ENCODE measurements at places on chromosomes 6 and 20. TPM values are rescaled to one million over a fixed set of nuclear protein-coding genes. Genes with fewer than 3 reads are reported as not detected.

GRCh38 chr6:46704562-46704961 lies 16.9 kb downstream of the TDRD6 start:
- H3K27me3 ChIP-seq: no peaks in the 10 kb centered on the region
- no peaks in the 10 kb centered on the region for H3K4me1 ChIP-seq
- H3K27ac ChIP-seq: no peak overlapping the region
- no peaks in the 10 kb centered on the region for H3K36me3 ChIP-seq

DNA sequence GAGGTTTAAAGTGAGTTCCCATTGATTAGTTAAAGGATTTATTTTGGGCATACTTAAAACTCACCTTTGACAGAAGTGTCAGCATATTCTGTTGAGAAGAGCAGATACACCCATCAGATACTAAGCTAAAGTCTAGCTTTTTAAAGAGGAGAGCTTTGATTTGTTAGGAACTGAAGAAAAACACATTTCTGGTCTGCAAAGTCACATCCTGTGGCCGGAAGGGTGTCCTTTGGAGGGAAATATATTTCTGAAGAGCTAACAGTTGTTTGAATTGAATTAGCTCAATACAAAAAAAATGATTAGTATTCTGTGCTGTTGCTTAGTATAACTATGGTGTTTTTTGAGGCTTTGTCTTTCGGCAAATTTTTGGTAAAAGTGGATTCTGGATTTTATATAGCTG lies 302.7 kb downstream of the RFPL4B start:
- no peak overlapping the region for H3K27ac ChIP-seq
- H3K36me3 ChIP-seq: no peaks in the 10 kb centered on the region
- H3K4me3 ChIP-seq: no peak overlapping the region
- no peaks in the 10 kb centered on the region for H3K4me1 ChIP-seq
- H3K27me3 ChIP-seq: no peaks in the 10 kb centered on the region

Gene ARMC12
- total RNA-seq: 0.54 TPM

DNA sequence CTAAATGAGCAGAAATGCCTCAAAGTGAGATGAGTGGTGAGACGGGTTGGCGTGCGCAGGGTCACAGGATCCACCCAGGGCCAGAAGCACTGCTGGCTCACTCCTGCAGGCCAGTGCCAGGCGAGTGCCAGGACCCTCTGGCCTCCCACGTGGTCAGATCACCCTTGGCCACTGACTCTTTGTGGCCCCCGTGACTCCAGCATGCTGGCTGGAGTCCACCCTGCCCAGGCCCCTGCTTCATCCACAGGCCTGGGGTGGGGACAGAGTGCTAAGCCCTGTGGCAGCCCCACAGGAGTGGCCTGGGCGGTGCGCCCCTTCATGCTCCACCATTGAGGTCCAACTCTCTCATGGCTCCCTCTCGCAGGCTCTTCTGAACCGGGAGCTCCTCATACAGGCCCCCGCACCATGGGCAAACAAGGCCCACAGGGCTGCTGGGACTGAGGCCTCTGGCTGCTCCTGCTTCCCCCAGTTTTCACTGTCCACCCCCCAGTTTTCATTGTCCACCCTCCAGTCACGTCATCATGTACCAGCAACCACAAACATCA lies 61.6 kb downstream of the ABHD12 start:
- no peak for DNase-seq
- no peaks in the 10 kb centered on the region for H3K27me3 ChIP-seq
- H3K4me1 ChIP-seq: peaks cover 16% of the 10 kb centered on the region
- no peak overlapping the region for H3K4me3 ChIP-seq
- H3K27ac ChIP-seq: no peak overlapping the region

Gene SYCP2L
- total RNA-seq: 0.91 TPM

Gene MAP3K7
- total RNA-seq: 36.7 TPM

Gene GTSF1L
- total RNA-seq: not detected

Gene PI16
- 78.9 TPM for total RNA-seq

GRCh38 chr6:97462938-97463598 lies 180.1 kb upstream of the MMS22L start:
- H3K27me3 ChIP-seq: no peaks in the 10 kb centered on the region
- H3K36me3 ChIP-seq: no peaks in the 10 kb centered on the region

Gene ANKEF1
- total RNA-seq: 3.6 TPM

DNA sequence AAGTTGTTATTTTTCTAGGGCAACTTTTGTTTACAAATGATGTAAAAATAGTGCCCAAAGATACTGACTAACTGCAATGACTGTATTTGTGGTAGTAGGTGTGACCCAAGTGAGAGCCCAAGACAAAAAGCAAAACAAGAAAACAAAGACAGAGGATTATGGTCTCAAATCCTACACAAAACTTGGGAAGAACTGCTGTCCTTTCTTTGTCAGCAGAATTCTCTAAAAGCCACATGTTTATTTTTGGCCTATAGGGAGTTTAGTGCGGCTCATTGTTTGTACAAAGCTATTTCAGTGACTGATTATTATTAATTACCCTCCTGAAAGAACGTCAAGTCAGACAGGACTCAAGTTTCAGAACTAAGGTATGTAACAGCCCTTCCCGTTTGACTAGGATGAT lies 509.2 kb upstream of the SLC35B3 start:
- DNase-seq: no peak
- H3K4me1 ChIP-seq: no peaks in the 10 kb centered on the region
- H3K4me3 ChIP-seq: no peak overlapping the region
- no peaks in the 10 kb centered on the region for H3K36me3 ChIP-seq
- H3K27me3 ChIP-seq: no peaks in the 10 kb centered on the region

DNA sequence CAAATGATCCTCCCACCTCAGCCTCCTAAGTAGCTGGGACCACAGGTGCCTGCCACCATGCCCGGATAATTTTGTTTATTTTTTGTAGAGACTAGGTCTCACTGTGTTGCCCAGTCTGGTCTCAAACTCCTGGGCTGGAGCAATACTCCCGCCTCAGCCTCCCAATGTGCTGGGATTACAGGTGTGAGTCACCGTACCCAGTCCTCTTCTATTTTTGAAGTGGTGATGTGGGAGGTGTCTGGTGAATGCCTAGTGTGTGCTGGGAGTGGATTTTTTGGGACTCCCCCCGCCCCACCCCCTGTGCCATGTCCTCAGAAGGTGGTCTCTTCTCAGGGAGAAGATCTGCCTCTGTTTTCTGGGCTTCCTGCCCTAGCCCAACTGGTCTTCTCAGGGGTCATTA lies 47.9 kb upstream of the CLDN20 start:
- no peaks in the 10 kb centered on the region for H3K4me1 ChIP-seq
- H3K27me3 ChIP-seq: no peaks in the 10 kb centered on the region
- H3K27ac ChIP-seq: no peak overlapping the region
- DNase-seq: no peak
- no peak overlapping the region for H3K4me3 ChIP-seq

- no peak overlapping the region for H3K27ac ChIP-seq
- no peaks in the 10 kb centered on the region for H3K27me3 ChIP-seq
- no peaks in the 10 kb centered on the region for H3K36me3 ChIP-seq
- DNase-seq: no peak
- no peaks in the 10 kb centered on the region for H3K4me1 ChIP-seq
Measured at GRCh38 chr6:38141085-38141484, 321.6 kb downstream of the ZFAND3 start.

GRCh38 chr6:152721956-152722355 lies 24.3 kb downstream of the MYCT1 start:
- no peaks in the 10 kb centered on the region for H3K27me3 ChIP-seq
- H3K36me3 ChIP-seq: peaks cover 12% of the 10 kb centered on the region
- H3K4me3 ChIP-seq: no peak overlapping the region
- no peak overlapping the region for H3K27ac ChIP-seq
- no peak for DNase-seq

DNA sequence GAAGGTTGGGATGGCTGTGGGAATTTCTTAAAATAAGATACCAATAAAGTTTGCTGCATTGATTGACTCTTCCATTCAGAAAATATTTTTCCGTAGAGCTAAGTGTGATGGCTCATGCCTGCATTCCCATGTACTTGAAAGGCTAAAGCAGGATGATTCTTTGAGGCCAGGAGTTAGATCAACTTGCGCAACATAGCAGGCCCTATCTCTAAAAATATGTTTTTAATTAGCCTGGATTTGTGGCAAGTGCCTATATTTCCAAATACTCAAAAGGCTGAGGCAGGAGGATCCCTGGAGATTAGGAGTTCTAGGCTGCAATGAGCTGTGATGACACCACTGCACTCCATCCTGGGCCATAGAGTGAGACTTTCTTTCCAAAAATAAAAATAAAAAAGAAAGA lies 431.2 kb upstream of the PTCHD4 start:
- no peaks in the 10 kb centered on the region for H3K36me3 ChIP-seq
- no peaks in the 10 kb centered on the region for H3K27me3 ChIP-seq
- H3K4me1 ChIP-seq: no peaks in the 10 kb centered on the region
- no peak overlapping the region for H3K4me3 ChIP-seq
- DNase-seq: no peak

Gene FNDC11
- 0.29 TPM for total RNA-seq

DNA sequence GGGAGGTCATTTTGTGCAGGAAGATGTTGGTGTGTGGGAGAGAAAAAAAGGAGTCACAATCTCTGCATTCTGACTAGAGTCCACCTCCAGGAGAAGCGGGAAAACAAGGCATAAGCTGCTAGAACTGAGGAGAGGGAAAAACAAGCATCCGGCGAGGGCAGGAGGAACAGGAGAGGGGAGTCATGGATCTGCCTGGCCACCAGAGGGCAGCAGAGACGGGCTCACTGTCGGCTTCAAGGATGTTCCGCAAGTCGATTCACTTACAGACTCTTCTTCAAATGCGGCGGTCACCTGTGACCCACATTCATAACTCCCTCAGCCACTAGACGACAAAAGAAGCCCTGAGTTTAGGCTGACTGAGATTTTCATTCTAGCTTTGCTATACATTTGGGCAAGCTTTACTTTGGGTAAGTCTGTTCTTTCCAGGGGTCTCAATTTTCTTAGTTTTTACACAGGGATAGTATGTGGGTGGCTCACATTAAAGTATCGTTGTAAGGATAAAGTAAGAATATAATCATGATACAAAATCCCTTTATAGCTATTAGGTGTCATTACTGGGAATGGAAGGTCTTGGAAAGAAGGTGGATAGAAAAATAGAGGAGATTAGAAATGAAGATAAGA lies 6.6 kb upstream of the BTNL2 start:
- no peak overlapping the region for H3K4me3 ChIP-seq
- no peaks in the 10 kb centered on the region for H3K27me3 ChIP-seq
- H3K4me1 ChIP-seq: peaks cover 4% of the 10 kb centered on the region

DNA sequence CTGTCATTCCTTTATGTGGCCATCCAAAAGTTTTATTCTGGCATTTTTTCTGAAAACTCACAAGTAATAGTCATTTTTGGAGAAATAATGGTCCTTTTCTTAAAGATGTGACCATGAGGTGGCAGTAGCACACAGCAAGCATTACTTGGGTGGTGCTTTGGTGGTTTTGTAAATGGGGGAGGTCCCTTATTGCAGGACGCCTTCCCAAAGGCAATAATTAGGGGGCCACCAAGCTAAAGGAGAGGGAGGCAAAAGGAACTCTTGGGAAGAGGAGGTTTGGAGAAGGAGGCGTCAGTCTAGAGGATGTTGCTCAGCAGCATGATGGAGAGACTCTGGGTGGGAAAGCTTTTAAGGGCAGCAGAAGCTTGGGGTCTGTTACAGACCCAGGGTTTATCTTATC lies 422.6 kb upstream of the MMS22L start:
- no peaks in the 10 kb centered on the region for H3K36me3 ChIP-seq
- H3K27me3 ChIP-seq: no peaks in the 10 kb centered on the region
- H3K27ac ChIP-seq: no peak overlapping the region
- DNase-seq: no peak
- no peaks in the 10 kb centered on the region for H3K4me1 ChIP-seq

DNA sequence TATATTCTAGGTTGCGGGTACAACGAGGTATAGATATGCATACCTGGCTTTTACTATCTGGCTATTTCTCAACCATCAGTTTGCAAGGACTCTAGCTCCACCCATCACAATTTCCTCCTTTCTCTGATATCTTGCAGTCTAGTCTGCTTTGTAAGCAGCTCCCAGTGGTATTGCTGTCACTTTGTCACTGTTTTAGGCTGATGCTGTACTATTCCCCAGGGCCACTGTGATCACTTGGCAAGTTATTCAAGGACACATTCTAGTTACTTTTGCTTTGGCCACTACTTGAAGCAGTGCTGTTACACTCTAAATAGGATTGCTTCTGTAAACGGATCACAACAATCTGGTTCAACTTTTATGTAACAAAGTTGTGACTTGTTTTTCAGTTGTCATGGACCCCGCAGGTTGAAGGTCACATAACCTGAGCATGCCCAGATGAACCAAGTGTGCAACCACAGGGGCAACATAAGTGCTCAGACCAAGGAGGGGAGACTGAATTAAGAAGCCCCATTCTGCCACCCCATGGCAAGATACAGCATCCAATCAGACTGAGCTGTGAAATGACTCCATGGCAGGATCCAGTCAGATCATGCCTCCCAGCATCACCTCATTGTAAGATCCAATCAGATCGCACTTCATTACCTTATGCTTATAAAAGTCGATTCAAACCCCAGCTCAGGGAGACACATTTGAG lies 588.4 kb upstream of the CITED2 start:
- no peak overlapping the region for H3K27ac ChIP-seq
- no peaks in the 10 kb centered on the region for H3K27me3 ChIP-seq
- no peak for DNase-seq
- H3K4me3 ChIP-seq: no peak overlapping the region
